ENCODE measurements at places on chromosomes 4 and X.

- DNase-seq, result no peak
Observed at GRCh38 chr4:13309751-13310150, 174.4 kb downstream of the RAB28 start.

DNA sequence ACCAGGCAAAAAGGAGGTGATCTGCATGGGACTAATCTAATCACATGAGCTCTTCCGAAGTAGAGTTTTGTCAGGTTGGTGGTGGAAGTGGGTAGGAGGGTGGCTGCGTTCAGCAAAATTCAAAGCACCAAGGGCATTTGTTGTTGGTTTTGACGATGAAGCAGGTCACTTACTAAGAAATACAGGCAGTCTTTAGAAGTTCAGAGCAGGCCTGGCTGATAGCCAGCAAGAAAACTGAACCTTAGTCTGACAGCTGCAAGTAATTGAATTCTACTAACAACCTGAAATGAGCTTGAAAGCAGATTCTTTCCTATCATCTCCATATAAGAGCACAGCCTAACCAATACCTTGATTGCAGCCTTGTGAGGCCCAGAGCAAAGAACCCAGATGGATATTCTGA lies 505.8 kb downstream of the KLHL13 start:
- no peak for DNase-seq

DNA sequence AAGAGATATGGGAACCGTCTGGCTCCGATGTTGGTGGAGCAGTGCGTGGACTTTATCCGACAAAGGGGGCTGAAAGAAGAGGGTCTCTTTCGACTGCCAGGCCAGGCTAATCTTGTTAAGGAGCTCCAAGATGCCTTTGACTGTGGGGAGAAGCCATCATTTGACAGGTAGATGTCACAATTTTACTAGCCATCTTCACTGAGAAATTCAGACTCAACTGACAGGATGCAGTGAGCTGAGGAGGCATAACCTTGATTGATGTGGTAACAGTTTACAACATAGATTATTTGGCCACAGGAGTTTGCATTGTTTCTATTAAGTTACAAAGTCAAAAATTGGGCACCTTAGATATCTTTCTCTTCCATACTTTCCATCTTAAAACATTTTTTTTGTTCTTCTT lies 417.7 kb downstream of the MAPK10 start:
- no peak for DNase-seq

- no peak for DNase-seq
Observed at GRCh38 chr4:190016369-190017289, 10.4 kb downstream of the FRG2 start.

GRCh38 chr4:89213382-89213701 lies 94.3 kb downstream of the GPRIN3 start:
- DNase-seq, result no peak

GRCh38 chr4:152594978-152595925 lies 59.4 kb upstream of the FBXW7 start:
- DNase-seq, result no peak

- DNase-seq, result no peak
Observed at GRCh38 chr4:148029781-148030180, 297.9 kb downstream of the ARHGAP10 start.

DNA sequence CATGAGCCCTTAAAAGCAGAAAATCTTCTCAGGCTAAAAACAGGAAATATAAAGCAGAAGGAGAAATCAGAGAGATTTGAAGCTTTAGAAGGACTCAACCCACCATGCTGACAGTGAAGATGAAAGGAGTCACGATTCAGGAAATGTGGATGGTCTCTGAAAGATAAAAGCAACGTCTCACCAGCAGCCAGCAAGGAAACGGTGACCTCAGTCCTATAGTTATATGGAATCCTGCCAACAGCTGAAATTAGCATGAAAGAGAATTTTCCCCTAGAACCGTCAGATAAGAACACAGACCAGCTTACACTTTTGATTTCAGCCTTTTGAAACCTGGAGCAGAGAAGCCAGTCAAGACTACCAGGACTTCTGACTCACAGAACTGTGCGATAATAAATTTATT lies 715.7 kb upstream of the HTR2C start:
- DNase-seq, result no peak

GRCh38 chr4:155442267-155443105 lies 65.7 kb upstream of the MAP9 start:
- DNase-seq, result peak; percentile 1

DNA sequence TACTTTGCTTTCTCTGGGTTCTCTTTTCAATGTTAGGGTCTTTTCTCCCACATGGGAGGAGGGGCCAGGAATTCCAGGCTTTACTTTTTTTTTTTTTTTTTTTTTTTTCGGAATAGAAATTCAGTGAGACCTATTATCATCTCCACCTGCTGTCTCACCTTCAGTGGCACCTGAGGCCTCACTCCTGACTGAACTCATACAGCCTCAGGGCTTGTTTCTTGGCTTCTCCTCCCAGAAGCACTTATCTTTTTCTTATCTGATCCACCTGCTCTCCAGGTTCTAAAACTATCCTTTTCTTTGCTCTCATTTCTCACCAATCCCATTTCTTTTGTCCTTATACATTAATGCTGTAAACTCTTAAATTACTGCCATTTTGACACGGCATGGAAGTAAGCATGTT lies 117.3 kb upstream of the PPP3CA start:
- DNase-seq, result no peak

GRCh38 chrX:110836982-110837381 lies 41.4 kb upstream of the CHRDL1 start:
- DNase-seq, result no peak

DNA sequence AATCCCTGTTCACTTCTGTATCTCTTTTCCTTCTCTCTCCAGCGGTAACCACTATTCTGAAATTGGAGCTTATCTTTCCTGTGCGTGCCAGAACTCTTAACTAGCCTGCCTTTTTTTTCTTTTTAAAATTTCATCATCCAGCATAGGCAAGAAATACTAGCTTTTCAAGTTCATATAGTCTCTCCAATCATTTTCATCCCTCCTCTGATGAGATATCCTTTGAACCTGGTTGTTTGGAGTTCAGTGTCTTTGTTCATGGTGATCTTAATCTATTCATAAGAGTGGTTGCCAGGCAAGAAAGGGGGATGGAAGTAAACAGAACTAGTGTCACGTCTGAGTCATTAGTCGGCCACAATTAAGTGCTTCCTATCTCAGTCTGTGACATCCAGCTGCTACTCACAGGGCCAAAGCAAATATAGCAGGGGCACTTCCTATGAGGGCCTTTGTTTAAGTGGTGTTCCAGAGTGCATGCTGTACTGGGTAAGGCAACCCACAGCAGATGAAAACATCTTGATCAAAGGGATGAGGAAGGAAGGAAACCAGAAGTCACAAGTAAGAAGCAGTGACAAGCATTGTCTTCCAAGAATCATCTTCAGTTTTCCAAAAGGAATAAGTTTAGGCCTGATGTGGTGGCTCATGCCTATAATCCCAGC lies 56.4 kb upstream of the XIAP start:
- DNase-seq, result no peak

DNA sequence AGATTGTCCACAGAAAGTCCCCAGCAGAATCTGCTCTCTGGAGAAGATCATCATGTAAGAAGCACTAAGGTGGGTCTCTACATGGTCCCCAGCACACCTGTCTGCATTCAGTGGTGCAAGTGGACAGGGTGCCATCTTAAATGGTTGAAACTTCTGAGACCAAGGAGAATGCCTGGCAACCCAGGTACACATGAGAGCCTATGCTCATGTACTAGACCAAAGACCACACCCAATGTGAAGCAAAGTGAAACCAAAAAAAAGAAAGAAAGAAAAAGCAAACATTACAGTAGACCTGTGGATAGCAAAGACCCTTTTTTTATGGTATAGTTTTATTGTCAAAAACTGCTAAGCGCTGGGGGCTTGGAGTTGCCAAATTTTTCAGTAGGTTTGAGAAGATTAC lies 15.0 kb downstream of the CD40LG start:
- no peak for DNase-seq

GRCh38 chr4:76955182-76955581 lies 5.6 kb downstream of the SEPTIN11 start:
- no peak for DNase-seq
